ENCODE measurements at places on chromosomes 7 and 10. TPM values are rescaled to one million over a fixed set of nuclear protein-coding genes. Genes with fewer than 3 reads are reported as not detected.

DNA sequence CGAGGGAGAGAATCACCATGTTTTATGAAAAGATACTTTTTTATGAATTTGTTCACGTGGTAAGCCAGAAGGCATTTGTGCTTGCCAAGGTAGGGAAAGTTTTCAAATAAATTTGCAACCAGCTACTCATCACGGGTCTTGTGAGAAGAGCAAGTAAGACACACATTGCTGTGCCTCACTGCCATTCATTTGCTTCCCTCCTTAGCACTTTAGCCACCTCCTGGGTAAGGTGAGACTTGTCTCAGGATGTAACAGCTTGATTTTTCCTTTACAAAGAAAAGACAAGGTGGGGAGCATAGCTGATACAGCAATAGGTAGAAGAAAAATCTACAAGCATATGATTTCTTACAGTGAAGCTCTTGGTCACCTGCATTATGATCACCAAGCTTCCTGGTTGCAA lies 342.4 kb upstream of the GRM3 start:
- DNase-seq: no peak

- no peak for DNase-seq
Observed at GRCh38 chr7:158950914-158951635, 94.7 kb downstream of the DYNC2I1 start.

- DNase-seq: no peak
Observed at GRCh38 chr7:105913947-105914346, 37.5 kb upstream of the ATXN7L1 start.

CRPPA gene
- polyA plus RNA-seq: 1.5 TPM

GRCh38 chr10:70348228-70348850 lies 34.1 kb downstream of the LRRC20 start:
- DNase-seq: peak; percentile 23

RAB11FIP2 gene
- polyA plus RNA-seq: 2.6 TPM

DNA sequence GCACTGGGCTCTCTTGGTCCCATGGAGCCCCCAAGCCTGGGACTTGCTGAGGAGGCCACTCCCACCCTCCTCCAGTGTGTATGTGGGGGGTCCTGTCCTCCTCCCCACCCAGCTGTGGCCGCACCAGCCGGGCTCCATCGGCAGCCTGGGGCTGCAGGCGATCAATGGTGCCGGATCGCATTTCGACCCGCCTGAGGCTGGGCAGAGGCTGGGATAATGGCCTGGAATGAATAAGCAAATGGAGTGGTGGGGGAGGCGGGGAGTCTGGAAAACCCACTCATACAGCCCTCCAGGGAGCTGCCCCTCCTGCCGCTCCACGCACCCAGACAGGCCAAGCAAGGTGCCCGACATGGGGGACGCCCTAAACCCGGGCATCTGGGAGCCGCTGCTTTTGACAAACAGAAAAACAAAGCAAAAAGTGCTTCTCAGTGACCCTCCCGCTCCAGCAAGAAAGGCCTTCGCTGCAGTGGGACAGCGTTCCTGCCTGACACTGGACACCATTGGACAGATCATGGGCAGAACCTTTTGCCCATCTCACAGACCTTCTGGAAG lies 160.5 kb downstream of the NRF1 start:
- no peak for DNase-seq

DNA sequence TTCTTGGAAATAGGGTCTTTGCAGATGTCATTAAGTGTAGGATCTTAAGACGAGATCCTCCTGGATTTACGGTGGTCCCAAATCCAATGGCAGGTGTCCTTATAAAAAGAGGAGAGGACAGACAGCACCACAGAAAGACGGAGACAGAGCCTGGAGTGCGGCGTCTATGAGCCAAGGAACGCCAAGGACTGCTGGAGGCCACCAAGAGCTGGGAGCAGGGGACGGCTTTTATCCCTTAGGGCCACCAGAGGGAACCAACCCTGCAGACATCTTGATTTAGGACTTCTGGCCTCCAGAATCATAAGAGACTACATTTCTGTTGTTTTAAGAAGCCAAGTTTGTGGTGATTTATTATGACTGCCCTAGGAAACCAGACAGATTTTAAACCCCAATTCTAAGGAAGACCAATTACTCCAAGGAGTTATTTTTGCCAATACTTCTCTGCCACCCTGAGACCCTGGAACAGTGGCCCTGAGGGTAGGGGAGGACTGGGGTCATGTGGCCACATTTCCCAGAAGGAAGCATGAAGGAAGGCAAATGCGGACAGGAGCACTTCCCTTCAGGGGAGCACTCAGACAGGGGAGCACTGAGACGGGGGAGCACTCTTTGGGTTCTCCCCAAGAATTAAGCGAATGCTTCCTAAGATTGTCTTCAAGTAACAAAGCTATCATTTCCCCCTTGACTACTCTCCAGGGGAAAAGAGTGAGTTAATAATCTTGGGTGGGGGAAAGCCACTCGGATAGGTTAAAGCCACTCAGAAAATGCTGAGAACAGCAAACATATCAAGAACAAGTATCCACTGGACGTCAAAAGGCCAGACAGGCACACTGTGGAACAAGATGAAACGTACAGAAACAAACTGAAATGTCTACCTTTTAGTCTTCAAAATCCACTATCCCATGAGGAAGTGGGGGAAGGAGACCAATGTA lies 67.5 kb downstream of the CHST15 start:
- no peak for DNase-seq

DNA sequence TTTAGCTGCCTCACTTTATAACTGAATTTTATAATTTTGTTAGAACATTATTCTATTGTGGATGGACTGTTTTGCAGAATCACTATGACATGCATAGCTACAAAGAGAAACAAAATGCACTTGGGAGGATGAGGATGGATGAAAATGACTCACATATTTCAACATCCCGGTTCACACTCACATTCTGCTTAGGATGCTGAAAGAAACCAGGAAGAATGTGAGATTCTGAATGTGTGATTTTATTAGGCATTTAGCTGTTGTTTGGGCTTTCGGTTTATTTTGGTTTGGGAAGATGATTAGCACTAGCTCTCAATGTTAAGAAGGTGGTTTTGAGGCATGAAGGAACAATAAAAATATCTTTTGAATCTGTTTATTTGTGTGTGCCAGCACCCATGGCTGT lies 235.5 kb downstream of the SEMA3E start:
- no peak for DNase-seq

DNA sequence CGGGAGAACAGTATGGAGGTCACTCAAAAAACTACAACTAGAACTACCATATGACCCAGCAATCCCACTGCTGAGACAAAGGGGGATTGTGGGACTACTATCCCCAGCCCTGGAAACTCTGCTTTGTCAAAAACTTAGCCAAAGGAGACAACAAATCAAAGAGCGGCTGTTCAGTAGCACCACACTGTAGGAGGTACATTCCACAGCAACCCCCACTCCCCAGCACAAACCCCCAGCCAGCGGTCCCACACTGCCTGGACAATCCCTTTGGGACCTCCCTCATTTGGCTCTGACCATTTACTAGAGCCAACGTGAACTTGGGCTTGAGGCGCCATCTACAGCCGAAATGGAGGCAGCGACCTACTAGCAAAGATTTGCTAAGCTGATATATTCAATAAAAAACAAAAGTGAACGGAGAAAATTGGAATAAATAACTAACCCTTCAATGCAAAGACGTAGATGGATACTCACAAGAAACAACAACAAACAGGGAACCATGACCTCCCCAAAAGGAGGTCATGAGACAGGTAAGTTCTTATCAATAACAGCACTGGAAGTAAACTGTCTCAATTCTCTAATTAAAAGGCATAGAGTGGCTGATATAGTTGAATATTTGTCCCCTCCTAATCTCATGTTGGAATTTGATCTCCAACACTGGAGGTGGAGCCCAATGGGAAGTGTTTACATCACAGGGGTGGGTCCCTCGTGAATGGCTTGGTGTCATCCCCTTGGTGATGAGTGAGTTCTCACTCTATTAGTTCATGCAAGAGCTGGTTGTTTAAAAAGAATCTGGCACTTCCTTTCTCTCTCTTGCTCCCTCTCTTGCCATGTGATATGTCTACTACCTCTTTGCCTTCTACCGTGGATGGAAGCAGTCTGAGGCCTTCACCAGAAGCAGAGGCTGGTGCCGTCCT lies 119.0 kb upstream of the KCNMA1 start:
- no peak for DNase-seq

AQP1 gene
- 211 TPM for polyA plus RNA-seq

ZPBP gene
- not detected for polyA plus RNA-seq

- DNase-seq: no peak
Observed at GRCh38 chr10:77963901-77964300, 37.3 kb upstream of the DLG5 start.

SOSTDC1 gene
- 0.37 TPM for polyA plus RNA-seq

- peak; percentile 49 for DNase-seq
Observed at GRCh38 chr7:98745722-98746318, 124.0 kb downstream of the TMEM130 start.

Measured in heart right ventricle (tissue), 16 donors.